ENCODE measurements at places on chromosomes 2 and 18.

DNA sequence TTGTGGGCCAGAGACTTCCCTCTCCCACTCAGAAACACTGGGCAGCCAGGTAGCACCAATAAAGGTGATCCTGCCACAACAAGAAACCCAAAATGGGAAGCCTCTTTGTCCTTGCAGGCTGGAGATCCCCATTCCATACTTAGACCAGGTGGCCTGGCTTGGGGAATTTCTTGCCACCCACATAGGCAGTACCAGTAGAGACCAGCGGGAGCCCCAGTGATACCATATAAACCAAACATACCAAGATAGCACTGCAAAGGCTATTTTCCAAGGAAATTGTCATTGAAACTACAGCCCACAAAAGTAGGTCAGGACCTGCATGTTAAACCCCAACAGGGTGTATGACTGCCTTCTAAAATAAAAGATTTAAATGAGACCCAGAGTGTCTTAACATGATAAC, 171.6 kb downstream of the DIS3L2 start:
- DNase-seq = no peak

- DNase-seq = no peak
Measured at GRCh38 chr2:68366083-68366560, 1.0 kb downstream of the PLEK start.

DNA sequence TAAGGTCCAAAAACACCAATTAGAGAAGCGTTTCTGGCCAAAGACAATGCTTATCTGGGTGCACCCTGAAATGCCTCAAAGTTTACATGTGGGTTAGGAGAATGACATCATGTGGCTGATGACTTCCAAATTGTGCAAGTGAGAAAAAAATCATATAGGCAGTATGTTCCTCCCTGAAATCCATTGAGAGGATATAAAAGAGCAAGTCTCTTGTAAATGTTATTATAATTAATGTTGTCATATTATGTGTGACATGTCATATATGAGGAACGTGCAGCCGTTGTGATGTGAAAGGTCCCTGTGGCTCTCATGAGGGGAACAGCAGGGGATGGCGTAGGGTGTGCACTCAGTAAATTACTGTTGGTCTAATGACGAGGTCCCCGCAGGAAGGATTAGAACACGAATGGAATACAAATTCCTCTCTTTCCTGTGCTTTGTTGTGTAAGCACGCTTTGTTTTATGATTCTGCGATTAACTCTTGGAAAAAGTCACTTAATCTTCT, 290.8 kb downstream of the PRKCE start:
- no peak for DNase-seq

- DNase-seq = no peak
Measured at GRCh38 chr2:181682026-181682789, 1.9 kb upstream of the NEUROD1 start.

DNA sequence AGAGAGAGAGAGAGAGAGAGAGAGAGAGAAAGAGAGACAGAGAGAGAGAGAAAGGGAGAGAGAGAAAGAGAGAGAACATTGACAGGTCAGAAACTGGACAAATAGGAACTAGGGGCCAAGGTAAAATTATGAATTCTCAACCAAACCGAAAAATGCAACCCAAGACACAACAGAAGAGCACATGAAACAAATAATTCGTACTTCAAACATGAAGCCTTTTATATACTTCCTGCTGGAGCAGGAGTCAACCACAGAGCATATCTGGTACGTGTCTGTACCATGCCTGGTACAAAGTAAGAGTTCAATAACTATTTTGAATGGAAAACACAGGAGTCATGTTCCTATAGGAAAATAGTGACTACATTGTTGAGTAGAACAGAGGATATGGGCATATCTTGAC, 6.5 kb upstream of the VPS54 start:
- DNase-seq = no peak

- no peak for DNase-seq
Measured at GRCh38 chr18:65751155-65752085, 608 bp downstream of the CDH7 start.

- DNase-seq = no peak
Measured at GRCh38 chr2:100213595-100213994, 71.2 kb upstream of the AFF3 start.

GRCh38 chr2:28586867-28587266, 91.0 kb downstream of the PLB1 start:
- no peak for DNase-seq

- DNase-seq = no peak
Measured at GRCh38 chr2:134287323-134287722, 33.5 kb downstream of the MGAT5 start.

DNA sequence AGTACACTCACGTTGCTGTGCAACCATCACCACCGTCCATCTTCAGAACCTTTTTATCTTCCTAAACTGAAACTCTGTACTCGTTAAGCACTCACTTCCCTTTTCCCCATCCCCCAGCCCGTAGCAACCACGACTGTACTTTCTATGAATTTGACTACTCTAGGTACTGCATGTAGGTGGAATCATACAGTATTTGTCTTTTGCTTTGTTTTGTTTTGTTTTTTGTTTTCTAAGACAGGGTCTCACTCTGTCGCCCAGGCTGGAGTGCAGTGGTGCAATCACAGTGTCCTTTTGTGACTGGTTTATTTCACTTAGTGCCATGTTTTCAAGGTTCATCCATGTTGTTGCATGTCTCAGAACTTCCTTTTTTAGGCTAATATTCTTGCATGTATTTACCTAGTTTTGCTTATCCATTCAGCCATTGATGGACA, 7.0 kb upstream of the TYMS start:
- DNase-seq = no peak
